Pulmonary artery endothelial cell (primary cell): ENCODE measurements at places on chromosomes 16 and 17. TPM values are rescaled to one million over a fixed set of nuclear protein-coding genes. Genes with fewer than 3 reads are reported as not detected.

- no peak for DNase-seq
These were observed 3.5 kb upstream of the TANGO6 start for GRCh38 chr16:68839831-68840230.

GRCh38 chr17:8563981-8564602, 66.4 kb downstream of the MYH10 start:
- DNase-seq = no peak

DNA sequence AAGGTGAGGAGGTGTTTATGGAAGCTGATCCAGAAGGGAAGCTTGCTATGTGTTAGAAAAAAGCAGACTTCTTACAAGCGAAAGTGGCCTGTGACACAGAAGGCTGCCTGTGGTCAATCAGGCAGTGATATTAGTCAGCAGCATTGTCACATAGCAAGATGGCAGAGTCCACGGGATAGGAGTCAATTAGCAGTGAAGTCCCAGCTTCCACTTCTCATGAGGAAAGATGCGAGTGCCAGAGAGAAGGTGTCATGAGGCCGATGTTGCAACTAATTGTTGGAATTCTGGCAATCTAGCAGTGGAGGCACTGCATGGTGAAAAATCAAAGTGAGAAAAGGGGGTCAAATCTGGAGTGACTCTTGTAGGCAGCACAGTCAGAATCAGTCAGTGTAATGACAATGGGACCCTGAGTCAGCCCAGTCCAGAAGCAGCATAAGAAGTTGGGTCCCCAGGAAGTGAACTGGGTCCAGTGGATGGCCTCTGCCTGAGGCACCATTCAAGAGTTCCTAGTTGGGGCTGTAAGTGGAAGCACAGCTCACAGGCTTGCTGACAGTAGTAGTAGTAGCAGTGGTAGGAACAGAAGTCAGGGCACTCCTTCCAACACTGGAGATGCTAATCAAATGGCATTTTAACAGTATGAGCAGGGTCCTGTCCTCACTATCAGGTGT, 85.1 kb downstream of the TNFRSF13B start:
- DNase-seq = no peak

DNA sequence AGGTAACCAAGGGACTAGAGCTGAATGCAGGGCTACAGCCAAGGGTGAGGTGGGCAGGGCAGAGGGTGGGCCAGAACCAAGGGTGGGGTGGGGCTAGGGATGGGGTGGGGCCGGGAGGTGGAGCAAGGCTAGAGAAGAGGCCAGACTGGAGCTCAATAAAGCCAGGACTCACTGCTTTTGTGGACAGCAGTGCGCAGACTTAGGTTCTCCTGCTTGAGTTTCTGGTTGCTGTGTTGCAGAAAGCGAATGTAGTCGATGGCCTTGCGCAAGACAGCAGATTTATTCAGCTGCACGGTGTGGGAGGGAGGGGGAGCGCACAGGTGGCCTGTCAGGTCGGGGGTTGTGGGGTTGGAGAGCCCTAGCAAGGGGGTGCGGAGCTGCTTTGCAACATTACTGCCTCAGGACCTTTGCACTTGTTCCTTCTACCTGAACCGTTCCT, 18.7 kb downstream of the SREBF1 start:
- DNase-seq = no peak

- no peak for DNase-seq
These were observed 12.8 kb downstream of the CDH16 start for GRCh38 chr16:66905633-66906539.

DNA sequence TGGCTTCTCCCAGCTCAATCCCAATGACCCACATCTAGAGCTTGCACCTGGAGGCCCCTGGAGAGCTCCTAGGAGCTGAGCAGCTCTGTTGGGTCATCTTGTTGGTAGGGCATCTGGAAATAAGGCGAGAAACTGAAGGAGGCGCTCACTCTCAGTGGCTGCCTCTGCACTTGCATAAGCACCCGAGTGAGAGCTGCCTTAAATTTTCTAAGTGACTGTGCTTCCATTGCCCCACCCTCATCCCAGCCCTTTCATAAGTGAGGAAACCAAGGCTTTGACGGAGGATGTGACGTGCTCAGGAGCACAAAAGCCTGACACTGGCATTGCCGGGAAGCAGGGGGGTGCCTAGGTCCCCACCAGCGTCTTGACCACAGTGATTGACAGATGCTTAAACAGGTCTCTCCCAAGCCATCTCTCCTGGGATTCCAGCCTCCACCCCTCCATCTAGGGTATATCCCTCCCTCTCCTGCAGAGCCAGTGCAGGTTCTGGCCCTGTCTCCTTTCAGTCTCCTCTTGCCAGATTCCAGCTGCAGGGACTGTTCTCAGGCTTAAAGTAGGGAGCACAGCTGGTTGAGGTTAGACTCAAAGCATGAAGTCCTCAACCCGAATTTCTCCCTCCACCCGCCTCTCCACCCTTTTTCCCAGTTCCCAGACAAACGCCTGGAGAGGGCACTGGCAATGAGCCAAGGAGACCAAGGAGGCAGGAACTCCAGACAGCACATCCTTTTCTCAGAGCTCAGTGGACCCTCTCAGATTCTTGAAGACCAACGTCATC, 113.7 kb downstream of the IRX5 start:
- no peak for DNase-seq

The KCNH6 gene
- not detected in 2 replicates for total RNA-seq

The ACBD4 gene
- 4.4 and 5.5 TPM in 2 replicates for total RNA-seq

The LRRC36 gene
- total RNA-seq = 0.32 and 0.92 TPM in 2 replicates

The SPATA20 gene
- total RNA-seq = 47.2 and 57.8 TPM in 2 replicates
